Stimulated activated CD4-positive, alpha-beta T cell treated with anti-CD3 and anti-CD28 coated beads, Interleukin-15, amount 100 ng/mL, for 48 hours (primary cell): ENCODE measurements at places on chromosomes 2 and 18.

DNA sequence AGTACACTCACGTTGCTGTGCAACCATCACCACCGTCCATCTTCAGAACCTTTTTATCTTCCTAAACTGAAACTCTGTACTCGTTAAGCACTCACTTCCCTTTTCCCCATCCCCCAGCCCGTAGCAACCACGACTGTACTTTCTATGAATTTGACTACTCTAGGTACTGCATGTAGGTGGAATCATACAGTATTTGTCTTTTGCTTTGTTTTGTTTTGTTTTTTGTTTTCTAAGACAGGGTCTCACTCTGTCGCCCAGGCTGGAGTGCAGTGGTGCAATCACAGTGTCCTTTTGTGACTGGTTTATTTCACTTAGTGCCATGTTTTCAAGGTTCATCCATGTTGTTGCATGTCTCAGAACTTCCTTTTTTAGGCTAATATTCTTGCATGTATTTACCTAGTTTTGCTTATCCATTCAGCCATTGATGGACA is 7.0 kb upstream of the TYMS start:
- DNase-seq, result no peak

DNA sequence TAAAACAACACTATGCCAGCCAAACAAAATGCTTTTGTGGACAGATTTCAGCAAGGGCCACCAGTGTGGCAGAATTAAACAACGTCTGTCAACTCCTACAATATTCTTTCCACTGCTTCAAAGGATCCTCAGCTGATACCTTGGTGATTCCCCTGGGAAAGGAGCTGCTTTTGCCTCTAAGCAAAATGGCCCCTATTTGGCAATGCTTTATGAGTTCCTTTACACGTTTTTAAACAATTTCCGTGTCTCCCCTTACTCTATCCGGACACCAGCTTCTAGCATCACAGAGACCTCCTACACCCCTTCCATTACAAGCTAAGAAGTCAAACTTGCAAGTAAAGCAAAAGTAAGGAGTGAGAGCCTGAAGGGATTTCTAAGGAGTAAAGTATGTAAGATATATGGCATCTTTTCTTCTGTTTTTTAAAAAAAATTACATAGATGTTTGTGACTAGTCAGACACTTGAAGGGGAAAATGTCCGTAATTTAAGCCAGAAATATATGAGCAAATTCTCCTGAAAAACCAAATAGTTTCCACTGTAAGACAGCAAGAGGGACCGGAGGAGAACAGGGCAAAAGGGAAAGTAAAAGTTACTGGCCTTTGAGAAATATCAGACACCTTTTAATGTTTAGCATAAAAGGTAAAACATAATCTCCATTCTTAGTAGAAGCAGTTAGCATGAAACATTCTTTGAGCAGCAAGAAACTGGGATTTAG is 1.9 kb downstream of the SOS1 start:
- no peak for DNase-seq

- no peak for DNase-seq
Measured at GRCh38 chr2:219570924-219571310, 422 bp downstream of the OBSL1 start.

DNA sequence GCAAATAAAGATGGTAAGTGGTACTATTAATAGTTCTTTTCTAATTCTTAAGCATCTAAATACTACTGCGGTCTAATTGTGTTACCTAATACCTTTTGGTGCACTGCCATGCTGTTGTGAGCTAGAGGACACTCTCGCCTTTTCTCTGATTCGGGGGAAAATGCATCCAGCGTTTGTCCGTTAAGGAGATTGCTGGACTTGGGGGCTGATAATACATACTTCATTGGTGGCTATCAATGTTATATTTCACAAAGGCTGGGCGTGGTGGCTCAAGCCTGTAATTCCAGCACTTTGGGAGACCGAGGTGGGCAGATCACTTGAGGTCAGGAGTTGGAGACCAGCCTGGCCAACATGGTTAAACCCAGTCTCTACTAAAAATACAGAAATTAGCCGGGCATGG is 141.7 kb upstream of the TWIST2 start:
- DNase-seq, result no peak

GRCh38 chr18:8623549-8624106 is 14.4 kb downstream of the RAB12 start:
- no peak for DNase-seq

DNA sequence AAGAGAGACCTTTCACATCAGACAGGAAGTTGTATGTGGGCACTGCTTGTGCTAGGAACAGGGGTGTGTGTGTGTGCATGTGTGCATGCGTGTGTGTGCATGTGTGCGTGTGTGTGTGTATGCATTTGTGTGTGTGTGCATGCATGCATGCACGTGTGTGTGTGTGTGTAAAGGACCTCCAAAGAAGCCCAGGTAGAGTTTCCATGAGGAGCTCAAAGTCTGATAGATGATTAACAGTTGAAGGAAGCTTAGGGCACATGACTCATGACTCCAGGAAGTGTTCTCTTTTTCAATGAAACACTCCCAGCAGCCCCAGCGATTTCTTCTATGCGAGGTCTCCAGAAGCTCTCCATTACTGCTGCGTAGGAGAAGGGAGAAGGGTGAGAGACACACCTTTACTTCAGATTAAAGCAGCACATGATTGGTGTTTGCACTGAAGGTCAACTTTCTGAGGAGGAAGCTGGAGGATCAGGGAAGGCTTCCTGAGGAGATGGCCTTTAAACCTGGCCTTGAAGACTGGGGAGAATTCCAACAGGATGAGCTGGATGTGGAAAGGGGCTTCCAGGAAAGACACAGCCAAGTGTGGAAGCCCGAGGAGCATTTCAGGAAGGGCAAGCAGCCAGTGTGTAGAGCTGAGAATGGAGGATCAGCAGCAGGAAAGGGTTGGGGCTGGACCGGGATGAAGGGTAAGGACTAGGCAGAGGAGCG is 77.7 kb downstream of the SMAD4 start:
- DNase-seq, result no peak

GRCh38 chr18:79552140-79552631 is 127.4 kb upstream of the CTDP1 start:
- no peak for DNase-seq

GRCh38 chr2:43526994-43527393 is 68.8 kb downstream of the THADA start:
- no peak for DNase-seq

DNA sequence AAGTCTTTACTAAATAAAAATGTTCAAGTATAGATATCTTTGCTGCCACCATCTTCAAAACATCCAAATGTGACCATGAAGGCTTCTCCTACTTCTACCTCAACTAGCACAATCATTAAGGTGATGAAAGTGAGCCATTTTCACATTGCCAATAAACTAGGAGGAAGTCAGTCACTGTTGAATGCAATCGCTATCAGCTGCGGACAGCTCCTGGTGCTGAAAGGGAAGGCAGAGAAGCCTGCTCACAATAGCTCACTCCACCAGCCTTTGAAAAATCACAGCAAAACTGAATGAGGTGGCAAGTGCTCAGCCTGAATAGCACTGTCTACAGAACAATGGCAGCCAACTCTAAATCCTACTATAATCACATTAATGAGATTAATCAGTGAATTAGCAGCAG is 2.2 kb downstream of the MYT1L start:
- no peak for DNase-seq

GRCh38 chr2:129396980-129397599 is 582.4 kb upstream of the RAB6C start:
- no peak for DNase-seq

- DNase-seq, result no peak
Measured at GRCh38 chr2:63788071-63788470, 53.6 kb upstream of the UGP2 start.

DNA sequence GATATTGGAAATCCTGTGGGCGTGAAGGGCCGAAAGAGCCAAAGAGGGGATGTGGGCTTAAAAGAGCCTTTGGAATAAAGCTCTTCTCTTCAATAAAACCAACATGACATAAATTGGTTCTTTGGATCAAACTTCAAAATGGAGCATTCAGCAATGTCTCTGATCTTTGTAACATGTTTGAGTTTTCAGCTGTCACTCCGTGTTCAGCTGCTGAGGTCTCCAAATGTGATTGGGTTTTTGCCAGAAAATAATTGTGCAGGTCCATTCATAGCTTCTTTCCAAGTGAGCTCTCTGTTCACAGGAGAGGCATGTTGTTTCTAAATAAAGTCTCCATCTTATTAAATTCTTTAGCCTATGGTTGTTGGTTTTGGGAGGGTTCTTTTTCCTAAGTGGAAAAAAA is 127.6 kb upstream of the CCDC68 start:
- DNase-seq, result no peak

GRCh38 chr18:47397671-47398319 is 146.3 kb upstream of the SKOR2 start:
- peak; percentile 3 for DNase-seq

- no peak for DNase-seq
Measured at GRCh38 chr2:130936451-130936850, 99.7 kb downstream of the ARHGEF4 start.

GRCh38 chr2:144015655-144016245 is 504.2 kb downstream of the ZEB2 start:
- no peak for DNase-seq

DNA sequence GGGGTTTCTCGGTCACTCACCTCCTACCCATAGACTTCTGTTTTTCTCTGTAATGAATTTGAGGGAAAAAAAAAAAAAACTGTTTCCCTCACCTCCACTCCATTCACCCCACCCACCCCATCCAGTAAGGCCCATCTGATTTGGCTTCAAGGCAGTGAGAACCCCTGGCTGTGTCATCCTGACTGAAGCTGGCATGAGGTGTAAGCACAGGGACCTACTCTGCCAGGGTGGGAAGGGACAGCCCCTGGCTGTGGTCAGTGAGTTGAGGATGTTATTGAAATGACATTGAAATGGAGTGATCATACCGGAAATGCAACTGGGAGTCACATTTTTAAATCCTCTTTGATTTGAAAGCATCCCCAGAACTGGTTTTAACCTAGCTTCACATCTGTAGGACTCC is 19.1 kb upstream of the BCL2L11 start:
- no peak for DNase-seq

- DNase-seq, result no peak
Measured at GRCh38 chr2:192775459-192776262, 580.9 kb upstream of the TMEFF2 start.

DNA sequence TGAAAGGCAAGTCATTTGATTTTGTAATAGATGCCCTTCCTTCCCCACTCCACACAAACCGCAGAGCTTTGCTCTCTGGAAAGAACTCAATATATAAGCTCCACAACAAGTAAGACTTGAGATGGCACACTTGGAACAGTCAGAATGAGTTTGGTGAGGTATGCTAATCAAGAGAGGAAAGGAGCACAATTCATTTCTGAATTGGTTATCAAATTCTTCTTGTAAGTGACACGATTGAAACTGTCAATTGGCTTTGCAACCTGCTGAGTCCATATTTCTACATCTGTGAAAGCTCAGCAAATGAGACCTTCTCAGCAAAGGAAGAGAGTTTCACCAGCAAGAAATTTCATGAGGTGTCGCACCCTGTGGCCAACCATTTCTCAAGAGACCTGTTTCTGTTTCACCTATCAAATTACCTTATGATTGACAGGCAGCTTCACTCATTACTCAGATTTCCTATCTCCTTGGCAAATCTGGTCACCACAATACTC is 19.1 kb downstream of the CTLA4 start:
- DNase-seq, result peak; percentile 49

- DNase-seq, result no peak
Measured at GRCh38 chr2:190807886-190808285, 72.7 kb upstream of the GLS start.

- DNase-seq, result peak; percentile 31
Measured at GRCh38 chr2:9370746-9371145, 52.6 kb downstream of the ITGB1BP1 start.

DNA sequence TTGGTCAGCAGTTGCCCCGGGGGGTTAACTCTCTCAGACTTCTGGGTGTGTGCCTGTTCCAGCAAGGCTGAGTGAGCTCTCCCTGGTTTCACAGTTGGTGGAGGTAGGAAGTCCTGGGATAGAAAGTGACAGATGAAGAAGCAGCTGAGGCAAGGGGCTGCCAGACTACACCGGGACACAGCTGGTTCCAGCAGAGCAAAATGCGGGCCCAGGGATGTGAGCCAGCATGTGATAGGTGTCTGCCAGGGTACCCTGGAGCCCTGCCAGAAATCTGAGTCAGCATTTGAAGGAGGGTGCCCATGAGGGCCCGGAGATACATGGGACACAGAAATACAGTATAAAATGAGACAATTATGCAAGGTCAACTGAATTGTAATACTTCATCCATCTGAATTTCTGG is 79.3 kb upstream of the LGALSL start:
- no peak for DNase-seq

- DNase-seq, result no peak
Measured at GRCh38 chr2:2708575-2709430, 377.7 kb upstream of the MYT1L start.

DNA sequence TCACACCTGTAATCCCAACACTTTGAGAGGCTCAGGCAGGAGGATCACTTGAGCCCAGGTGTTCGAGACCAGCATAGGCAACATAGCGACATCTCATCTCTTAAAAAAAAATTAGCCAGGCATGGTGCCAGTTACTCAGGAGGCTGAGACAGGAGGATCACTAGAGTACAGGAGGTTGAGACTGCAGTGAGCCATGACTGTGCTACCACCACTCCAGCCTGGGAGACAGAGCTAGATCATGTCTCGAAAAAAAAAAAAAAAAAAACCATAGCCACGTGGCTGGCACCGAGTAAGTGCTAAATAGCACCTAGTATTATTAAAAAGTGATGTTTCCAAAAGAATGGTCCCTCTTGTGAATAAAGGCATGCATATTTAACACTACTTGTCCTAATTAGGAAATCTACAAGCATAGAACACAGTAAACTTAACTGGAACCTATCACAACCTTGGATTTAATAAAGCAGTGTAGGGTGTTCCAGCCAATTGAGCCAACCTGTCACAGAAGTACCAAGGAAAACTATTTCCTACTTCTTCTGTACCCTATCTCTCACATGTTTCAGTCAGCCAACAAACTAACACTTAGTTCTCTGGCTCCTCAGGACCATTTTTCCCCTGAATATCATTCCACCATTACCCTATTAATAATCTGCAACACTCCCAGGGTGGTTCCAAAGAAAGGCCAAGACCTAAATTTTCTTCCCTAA is 8.8 kb downstream of the RAB1A start:
- no peak for DNase-seq

GRCh38 chr2:166364476-166365161 is 11.1 kb downstream of the SCN9A start:
- DNase-seq, result no peak
